ENCODE measurements at places on chromosomes 3 and 15.

GRCh38 chr3:132509506-132509905, 87.6 kb upstream of the ACKR4 start:
- no peak for DNase-seq

DNA sequence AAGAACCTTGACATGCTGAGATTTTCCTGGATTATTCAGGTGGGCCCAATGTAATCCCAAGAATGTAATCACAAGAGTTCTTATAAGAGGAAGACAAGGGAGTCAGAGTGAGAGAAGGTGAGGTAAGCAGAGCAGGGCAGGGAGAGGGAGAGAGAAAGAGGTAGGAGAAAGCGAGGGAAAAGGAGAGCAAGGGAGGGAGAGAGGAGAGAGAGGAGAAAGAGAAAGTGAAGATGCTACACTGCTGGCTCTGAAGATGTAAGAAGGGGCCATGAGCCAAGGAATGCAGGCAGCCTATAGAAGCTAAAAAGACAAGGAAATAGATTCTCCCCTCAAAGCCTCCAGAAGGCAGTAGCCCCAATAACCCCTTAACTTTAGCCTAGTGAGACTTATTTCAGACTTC, 28.7 kb upstream of the FAM98B start:
- no peak for DNase-seq

DNA sequence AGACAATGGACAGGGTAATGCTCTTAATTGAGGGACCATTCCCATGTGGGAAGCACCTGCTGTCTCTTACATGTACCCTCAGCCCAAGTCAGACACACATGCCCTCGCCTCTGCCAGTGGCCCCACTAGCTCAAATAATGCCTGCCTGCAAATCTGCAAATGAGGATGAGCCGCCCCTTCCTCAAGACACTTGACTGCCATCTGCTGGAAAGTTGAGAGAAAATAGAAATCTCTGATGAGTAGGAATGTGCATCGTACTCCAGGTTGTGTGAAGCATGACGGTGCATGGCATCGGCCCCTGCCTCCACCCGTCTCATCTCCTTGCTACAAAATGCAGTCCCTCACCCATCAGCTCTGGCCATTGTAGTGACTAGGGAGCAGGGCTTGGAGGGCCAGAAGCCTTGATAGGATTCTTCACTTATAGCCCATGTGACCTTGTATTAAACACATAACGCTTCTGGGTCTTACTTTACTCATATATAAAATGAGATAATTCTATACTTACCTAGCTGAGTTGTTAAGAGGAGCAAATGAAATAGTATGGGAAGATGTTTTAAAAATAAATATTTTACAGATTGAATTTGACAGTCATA, 6.3 kb upstream of the SCN5A start:
- peak; percentile 58 for DNase-seq

- no peak for DNase-seq
These were observed 114.1 kb downstream of the ZNF609 start for GRCh38 chr15:64574301-64575017.

DNA sequence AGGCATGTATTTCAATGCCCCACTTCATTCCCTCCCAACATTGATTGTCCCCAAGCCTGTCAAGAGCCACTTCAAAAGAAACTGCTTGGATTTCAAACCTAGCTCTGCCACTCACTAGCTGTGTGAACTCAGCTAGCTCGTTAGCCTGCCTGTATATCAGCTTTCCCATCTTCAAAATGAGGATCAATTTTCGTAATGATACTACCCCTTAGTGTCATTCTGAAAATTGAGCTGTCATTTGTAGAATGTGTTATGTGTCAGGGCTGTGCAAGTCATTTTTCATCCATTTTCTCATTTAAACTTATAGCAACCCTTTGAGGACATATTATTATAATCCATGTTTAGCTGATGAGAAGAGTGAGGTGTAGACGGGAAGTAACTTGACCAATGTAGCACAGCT, 88.6 kb downstream of the TRIM42 start:
- no peak for DNase-seq

Data from HAP-1 (cell line).